Keratinocyte (primary cell): ENCODE measurements at places on chromosomes 5 and 9.

GRCh38 chr9:69976152-69976551, 67.5 kb upstream of the MAMDC2 start:
- peak; percentile 57 for DNase-seq

DNA sequence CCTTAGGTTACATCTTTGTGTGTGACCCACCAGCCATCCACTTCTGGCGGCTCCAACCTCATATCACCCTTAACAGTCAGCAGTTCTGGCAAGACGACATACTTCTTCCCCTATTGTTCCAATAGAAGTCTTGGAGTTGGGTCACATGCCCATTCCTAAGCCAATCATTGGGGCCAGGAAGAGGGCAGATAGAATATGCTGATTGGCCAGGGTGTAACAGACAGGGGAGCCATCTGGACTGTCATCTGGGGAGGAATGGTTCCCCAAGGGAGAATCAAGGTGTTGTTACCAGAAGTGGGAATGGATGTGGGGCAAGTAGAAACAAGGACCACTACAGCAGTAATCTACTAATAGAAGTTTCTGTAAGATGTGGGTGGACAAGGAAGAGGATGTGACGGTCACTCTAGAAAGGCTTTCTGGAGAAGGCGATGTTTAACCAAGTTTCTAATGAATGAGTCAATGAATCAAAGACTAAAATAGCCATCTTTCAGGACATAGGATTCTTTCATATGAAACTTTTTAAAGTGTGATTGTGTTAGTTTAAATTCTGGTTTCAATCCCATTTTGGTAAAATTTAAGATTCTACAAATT, 200.4 kb downstream of the ARHGAP26 start:
- no peak for DNase-seq

GRCh38 chr9:136865768-136866103, 372 bp downstream of the EDF1 start:
- no peak for DNase-seq

DNA sequence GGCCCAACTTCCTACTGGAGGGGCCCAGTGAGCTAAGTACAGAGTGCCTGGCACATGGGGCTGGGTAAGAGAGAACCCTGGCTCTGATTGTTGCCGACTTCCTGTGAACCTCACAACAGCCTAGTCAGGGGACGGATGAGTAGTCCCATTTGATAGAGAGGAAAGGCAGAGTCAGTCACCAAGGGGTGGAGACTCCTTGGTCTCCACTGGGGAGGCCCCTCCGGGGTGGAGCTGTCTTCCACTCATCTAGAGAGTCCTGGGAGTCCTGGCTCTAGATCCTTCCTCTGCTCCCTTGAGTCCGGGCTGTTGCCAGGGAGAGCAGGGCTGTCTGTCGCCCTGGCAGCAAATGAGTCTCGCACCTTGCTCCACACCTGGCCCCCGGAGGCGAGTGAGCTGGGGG, 8.0 kb downstream of the GRK6 start:
- DNase-seq = no peak

GRCh38 chr9:35972093-35972492, 14.1 kb upstream of the OR2S2 start:
- no peak for DNase-seq

DNA sequence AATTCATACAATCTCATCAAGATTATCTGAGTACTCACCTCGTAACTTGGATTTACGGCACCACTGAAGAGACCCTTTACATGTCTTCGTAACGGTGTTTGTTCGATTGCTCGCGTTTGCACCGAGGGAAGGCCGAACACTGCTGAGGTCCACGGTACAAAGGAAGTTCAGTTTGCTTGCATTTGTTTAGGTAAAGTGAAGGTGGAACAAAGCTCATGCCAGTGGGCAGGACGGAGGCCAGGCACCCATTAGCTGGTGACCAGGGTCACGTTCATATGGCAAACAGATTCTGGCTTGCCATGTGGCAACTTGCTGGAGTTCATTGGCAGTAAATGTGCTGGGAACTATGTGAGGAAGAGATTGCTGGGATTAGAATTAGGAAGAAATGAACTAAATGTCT, 164.8 kb downstream of the MACROH2A1 start:
- no peak for DNase-seq

- no peak for DNase-seq
These were observed 4.8 kb downstream of the FAM78A start for GRCh38 chr9:131271506-131271931.

- DNase-seq = no peak
These were observed 9.7 kb upstream of the UBAP1 start for GRCh38 chr9:34169125-34169524.

DNA sequence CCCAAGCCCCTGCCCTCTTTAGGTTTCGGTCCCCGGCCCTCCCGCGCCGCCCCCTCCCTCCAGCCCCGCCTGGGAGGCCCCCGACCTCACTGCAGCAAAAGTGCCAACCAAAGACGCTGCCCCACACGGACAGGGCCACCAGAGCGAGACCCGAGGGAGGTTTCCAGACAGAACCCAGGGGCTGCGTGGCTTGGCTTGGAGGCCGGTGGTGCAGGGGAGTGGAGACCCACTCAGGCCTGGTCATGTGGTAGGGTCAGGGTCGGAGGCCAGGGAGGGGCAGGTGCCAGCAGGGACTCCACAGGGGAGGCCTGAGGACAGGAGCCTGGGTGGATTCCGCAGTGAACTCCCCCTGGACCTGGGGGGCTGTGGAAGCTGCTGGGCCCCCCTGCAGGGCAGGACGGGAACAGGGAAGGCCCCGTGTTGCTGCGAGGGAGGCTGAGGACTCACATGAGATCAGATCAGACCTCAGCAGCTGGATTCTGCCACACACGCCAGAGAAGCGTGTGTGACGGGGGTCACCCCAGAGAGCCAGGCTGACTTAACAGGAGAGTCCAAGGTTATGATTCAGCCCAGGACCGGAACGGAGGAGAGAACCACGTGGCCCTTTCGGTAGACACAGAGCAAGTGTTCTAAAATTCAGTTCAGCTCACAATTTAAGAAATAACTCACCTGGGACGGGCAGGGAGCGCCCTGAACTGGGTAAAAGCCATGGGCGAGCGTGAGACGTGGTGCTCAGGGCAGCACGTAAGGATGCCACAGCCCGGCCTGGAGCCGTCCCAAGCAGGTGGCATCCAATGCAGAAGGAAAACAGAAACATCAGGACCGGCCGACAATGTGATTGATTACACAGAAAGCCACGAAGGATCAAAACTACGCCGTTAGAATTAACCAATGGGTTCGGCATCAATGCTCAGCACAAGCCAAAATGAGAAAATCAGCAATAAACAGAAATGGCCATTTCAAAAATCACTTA, 38.9 kb downstream of the EXD3 start:
- DNase-seq = no peak

GRCh38 chr5:36177715-36178523, 26.0 kb downstream of the SKP2 start:
- no peak for DNase-seq

DNA sequence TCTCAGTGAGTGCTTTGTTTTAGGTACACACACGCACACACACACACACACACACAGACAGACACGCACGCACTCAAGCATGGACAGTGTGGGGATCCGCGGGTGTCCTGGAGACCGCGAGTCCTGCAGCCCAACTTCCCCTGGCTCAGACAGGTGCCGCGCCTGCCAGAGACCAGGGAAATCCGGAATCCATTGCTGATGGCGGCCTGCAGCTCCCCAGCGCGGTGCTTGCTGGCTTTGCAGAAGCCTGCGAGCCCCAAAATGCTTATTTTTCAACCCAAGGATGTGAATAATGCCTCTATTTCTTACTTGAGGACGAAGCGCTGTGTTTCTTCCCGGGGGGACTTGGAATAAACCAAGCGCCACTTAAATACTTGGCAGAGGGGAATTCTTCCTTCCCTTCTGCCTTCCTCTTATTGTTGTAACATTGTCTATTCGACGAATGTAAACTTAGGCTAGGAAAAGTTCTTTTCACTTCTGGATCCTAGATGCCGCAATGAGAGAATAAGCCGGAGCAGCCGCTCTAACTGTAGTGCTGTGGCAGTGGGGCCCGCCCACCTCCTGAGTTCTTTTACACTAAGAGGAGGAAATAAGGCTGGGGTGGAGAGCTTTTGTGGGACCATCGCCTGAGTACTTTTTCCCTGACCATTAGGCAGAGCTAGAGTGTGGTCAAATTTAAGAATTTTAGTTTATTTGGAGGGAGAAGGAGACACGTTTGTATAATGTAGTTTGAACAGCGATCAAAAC, 802 bp downstream of the ITGA2 start:
- no peak for DNase-seq

GRCh38 chr5:132008961-132009680, 2.3 kb downstream of the ACSL6 start:
- peak; percentile 60 for DNase-seq

DNA sequence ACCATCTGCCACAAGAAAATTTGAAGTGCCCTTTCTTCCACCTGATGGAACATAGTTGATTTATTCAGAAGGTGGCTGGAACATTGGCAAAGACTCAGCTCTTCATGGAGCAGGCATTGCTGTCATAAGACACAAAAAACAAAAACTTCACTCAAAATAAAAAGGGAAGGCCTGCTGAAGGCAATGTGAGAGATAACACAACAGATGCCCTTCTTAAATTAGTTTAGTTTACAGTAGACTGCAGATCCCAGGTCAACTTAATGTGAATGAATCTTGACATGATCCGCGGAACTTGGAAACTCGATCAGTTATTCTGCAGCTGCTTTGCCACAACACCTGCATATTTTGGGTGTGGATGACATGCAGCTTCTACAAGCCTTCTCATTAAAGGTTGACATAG, 159.8 kb upstream of the PLCXD3 start:
- DNase-seq = no peak

- DNase-seq = peak; percentile 76
These were observed 9.7 kb downstream of the PTGER4 start for GRCh38 chr5:40689438-40689837.

- DNase-seq = no peak
These were observed 17.9 kb downstream of the CSF1R start for GRCh38 chr5:150068472-150068871.

- DNase-seq = peak; percentile 82
These were observed 107.2 kb downstream of the PDE4D start for GRCh38 chr5:59786334-59786805.

DNA sequence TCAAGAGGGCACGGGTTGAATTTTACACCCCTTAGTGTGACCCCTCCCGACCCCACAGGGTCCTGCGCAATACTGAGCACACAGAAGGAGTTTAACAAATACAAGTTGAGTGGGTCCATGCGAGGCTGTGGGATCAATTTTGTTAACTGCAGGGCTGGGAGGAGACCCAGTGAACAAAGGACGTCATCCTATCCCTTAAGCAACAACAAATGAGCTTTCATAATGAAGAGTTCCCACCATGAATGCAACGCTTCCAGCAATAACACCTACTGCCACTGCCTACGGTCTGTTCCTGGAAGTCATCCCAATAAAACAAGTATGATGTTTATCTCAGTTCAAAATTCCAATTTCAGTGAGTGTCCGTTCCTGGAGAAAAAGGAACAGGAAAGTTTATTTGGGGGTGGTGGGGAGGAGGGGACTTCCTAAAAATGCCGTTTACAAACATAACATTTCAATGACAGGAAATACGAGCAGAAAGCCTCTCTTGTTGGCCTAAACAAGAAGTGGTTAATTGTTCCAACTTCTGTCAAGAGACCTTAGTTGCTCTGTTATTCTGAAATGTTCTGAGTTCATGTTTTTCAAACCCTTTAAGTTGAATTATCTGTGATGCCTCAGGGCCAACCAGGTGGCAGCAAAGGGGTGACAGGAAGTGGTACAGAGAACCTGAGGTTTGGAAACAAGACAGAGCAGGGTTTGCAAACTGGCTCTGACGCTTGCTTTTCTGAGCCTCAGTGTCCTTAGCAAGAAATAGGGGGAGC, 65.8 kb upstream of the PLPP6 start:
- DNase-seq = no peak

- no peak for DNase-seq
These were observed 20.0 kb downstream of the IRF1 start for GRCh38 chr5:132470596-132470995.

GRCh38 chr5:149424371-149425315, 45.6 kb upstream of the IL17B start:
- no peak for DNase-seq

DNA sequence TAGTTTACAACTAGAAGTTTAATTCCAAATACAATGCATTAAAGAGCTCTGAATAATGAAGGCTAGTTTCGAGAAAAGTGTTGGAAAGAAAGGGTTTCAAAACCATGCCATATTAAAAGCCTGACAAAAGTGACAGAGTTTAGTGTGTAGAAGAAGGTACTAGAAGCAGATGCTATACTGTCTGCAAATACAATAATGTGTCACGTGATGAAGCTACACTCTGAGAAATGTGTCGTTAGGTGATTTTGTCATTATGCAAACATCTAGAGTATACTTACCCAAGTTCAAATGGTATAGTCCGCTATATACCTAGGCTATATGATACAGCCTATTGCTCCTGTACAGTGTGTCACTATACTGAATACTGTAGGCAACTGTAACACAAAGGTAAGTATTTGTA, 494.1 kb downstream of the TLE1 start:
- no peak for DNase-seq

GRCh38 chr9:93588641-93589609, 12.5 kb downstream of the PHF2 start:
- DNase-seq = no peak

DNA sequence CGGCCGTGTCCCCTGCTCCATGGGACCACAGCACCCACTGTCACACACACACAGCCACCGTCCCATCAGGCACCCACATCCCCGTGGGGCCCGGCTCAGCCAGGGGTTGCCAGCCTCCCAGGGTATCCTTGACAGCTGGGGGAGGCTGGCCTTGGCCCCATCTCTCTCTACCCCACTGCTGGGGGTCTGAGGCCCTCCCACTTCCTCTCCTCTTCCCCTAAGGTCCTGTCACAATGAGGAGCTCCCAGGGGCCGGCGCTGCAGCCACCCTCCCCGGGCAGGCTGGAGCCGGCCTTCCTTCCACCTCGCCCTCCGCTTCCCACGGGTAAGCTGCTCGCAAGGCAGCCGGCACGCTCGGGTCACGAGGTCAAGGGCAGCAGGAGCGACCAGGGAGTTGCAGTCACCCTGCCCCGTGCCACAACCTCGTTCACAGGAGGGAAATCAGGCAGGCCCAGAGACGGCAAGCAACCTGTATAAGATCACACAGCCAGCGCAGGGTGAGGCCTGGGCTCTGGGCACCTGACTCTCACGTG, 38.6 kb upstream of the NOTCH1 start:
- DNase-seq = no peak

GRCh38 chr9:129458663-129459546, 162.0 kb downstream of the C9orf50 start:
- DNase-seq = no peak
